ENCODE measurements at places on chromosomes 2 and 18.

GRCh38 chr18:59311631-59312030 lies 6.8 kb downstream of the CPLX4 start:
- no peak for DNase-seq

GRCh38 chr2:179218848-179219594 lies 45.6 kb downstream of the SESTD1 start:
- DNase-seq: peak; percentile 87

- DNase-seq: peak; percentile 72
These were observed 822 bp downstream of the UBE2E3 start for GRCh38 chr2:180980943-180981911.

DNA sequence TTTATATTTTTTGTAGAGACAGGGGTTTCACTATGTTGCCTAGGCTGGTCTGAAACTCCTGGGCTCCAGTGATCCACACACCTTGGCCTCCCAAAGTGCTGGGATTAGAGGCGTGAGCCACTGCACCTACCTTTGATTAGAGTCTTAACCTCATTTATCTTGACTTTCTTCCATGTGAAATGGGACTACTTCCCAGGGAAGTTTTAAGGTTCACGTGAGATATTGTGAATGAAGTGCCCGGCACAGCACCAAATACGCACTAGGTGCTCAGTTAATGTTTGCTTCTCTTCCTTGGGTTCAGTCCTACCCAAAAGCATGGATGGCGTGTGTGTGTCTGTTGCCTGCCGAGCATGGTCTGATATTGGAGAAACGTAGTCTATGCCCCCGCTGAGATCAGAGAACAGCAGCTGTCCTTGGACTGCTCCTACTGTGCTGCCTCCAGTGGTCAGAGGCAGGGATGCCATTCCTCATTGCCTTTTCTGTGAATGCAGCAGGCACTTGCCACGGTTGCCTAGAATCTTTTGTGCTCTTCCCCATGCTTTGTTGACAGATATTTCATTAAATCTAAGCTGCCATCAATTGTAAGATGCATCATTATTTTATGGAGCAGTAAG lies 12.3 kb upstream of the TFCP2L1 start:
- DNase-seq: peak; percentile 37

- no peak for DNase-seq
These were observed 162.1 kb downstream of the SETBP1 start for GRCh38 chr18:44842588-44843412.

- DNase-seq: no peak
These were observed 34.3 kb downstream of the PXDN start for GRCh38 chr2:1709946-1710560.

GRCh38 chr2:133416736-133417135 lies 151.5 kb downstream of the NCKAP5 start:
- no peak for DNase-seq

DNA sequence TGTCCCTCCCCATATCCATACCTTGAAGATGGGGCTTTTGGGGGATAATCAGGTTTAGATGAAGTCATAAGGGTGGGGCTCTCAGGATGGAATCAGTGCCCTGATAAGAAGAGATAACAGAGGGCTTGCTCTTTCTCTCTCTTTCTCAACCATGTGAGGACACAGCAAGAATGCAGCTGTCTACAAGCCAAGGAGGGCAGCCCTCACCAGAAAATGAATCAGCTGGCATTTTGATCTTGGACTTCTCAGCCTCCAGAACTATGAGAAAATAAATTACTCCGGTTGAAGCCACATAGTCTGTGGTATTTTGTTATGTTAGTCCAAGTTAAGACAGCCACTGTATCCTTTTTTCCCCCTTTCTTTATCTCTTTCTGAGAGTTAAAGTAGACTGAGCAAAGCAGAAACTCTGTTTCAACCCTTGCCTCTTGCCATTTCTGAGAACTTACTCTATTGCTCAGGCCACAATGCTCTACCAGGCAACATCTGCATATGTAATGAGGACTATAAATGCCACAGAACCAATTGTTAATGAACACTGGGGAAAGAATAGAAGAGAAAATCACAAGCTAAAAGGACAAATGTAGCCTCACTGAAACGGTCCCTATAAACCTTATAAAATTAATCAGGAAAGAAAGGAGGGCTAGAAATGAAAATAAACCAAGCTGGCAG lies 56.9 kb downstream of the SRBD1 start:
- peak; percentile 28 for DNase-seq

- DNase-seq: no peak
These were observed 68.5 kb upstream of the ZNF532 start for GRCh38 chr18:58796220-58796619.

- DNase-seq: no peak
These were observed 3.6 kb upstream of the RUFY4 start for GRCh38 chr2:218065239-218066006.

- DNase-seq: no peak
These were observed 23.5 kb upstream of the SKOR2 start for GRCh38 chr18:47274961-47275360.

DNA sequence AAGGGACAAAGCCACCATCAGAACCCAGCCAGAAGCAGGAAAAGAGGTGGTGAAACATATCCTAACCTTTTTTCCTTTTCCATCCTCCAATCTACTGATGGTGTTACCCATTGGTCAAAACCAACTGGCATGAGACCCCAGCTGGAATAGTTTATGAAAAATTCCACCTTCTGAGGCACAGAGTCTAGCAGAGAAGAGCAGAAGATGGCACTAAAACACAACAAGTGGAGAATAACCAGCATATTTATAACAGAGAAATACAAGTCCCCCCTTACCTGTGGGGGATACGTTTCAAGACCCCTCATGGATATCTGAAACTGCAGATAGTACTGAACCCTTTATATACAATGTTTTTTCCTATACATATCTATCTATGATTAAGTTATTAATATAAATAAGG lies 4.9 kb upstream of the INPP1 start:
- no peak for DNase-seq

DNA sequence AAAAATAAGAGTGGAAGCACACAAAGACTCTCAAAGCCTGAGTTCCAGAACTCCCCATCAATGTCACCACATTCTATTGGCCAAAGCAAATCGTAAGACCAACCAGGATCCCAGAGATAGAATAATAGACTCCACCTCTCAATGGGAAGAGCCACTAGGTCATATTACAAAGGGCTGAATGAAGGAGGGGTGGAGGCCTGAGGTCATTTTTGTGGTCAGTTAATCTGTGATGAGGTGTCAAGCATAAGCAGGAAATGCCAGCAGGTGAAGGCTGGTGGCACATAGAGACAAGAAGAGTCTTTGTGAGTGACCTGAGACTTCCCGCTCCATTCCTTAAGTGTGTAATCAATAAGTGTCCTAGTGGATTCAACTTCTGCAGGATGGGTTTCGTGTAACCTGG lies 144.3 kb downstream of the TFCP2L1 start:
- DNase-seq: no peak

GRCh38 chr2:132567682-132568081 lies 102.3 kb downstream of the LYPD1 start:
- DNase-seq: no peak

GRCh38 chr2:190896477-190896876 lies 15.9 kb downstream of the GLS start:
- peak; percentile 78 for DNase-seq

- no peak for DNase-seq
These were observed 100.1 kb downstream of the ZNF804A start for GRCh38 chr2:184698476-184698875.

GRCh38 chr18:51350081-51350480 lies 152.6 kb upstream of the MEX3C start:
- DNase-seq: no peak

- DNase-seq: no peak
These were observed 35.1 kb downstream of the TMEM18 start for GRCh38 chr2:641872-642815.

DNA sequence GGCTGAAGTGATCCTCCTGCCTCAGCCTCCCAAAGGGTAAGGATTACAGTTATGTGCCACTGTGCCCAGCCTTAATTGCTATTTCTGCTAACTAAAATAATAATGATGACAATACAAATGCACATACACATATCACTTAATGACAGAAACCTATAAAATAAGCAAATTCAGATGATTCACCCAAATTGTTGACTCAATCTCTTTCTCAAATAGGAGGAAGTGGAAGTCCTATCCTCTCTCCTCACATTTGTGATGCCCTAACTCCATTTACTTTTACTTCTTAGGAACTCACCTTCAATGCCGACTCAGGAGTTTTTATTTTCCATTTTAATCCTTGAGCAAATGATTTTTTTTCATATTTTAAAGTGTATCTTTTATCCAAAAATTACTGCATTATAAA lies 24.5 kb upstream of the RAPH1 start:
- DNase-seq: no peak

DNA sequence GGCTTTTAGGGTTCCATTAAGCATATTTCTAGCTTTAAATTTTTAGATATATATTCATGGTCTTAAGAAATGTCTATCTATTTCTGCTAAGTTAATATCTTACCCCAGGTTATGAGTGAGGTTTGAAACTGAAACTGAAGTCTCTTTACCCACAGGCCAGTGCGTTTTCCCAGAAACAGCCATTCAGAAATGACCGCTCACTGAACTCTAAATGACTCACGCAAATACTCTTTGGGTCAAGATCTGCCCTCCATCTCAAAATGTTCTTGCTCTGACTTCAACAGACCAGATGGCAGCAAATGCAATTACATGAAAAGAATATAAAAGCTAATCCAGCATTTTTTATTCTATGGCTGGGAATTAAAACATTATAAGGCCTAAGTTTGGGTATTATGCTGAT lies 315.2 kb downstream of the TDRD15 start:
- DNase-seq: peak; percentile 89

GRCh38 chr2:112665113-112665780 lies 19.5 kb downstream of the SLC20A1 start:
- peak; percentile 74 for DNase-seq

GRCh38 chr2:235638541-235639427 lies 144.9 kb downstream of the AGAP1 start:
- peak; percentile 22 for DNase-seq

DNA sequence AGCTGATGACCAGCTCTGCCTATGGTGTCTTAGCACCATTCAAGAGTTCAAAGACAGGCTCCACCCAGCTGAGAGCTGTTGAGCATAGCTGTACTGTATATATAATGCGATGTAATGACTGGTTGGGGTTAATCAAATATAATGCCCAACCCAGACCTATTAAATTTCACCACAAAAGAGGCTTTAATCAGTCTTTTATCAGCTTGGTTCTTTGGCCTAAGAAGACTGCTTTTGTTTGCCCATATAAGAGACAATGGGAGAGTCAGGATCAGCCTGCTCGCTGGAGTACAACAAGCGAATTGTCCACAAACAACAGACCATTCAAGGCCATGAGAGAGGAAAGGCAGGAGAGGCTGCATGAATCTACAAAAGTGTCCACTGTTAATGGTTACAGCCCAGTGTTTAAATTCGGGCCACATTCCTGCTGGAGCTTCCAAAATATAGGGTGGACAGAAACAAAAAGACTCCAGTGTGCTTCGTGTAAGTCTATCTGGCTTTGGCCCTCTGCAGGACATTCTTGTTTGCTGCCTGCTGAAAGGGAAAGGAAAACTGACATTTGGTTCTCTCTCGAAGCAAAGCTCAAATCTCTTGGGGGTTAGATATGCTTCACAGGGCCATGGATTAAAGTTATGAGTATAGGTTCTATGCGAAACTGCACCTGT lies 299.0 kb upstream of the FBXO11 start:
- peak; percentile 88 for DNase-seq

- no peak for DNase-seq
These were observed 349.0 kb upstream of the TNP1 start for GRCh38 chr2:217208867-217209266.

DNA sequence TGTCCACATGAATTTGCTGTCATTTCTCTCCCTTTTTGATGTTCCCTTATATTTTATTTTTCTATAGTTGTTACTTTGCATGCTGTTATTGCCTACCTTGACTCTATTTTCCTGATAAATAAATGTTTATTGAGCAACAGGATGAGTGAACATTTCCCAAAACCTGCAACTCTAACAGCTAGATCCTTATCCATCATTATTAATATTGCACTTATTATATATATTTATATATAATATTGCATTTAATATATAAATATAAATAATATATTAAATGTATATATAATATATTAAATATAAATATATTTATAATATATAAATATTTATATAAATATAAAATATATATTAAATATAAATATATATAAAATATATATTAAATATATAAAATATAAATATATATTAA lies 436.1 kb upstream of the MMADHC start:
- no peak for DNase-seq

DNA sequence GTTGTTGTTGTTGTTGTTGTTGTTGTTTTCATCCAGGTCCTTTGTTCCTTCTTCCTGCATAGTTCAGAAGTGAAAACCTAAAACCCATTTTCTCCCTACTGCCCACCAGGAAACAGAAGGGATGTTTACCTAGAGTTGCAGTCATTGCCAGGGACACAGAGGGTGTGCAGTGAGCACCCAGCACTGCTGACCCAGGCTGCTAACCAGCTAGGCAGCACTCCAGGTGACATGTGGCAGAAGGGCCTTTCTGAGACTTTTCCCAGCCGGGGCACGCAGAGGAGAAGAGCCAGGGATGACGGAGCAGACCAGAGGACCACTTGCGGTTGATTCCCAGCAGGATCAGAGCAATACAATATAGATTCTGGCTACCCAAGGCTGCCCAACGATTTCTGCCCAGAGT lies 286.3 kb downstream of the BCL11A start:
- DNase-seq: no peak

GRCh38 chr2:11352781-11353537 lies 8.5 kb upstream of the ROCK2 start:
- no peak for DNase-seq

DNA sequence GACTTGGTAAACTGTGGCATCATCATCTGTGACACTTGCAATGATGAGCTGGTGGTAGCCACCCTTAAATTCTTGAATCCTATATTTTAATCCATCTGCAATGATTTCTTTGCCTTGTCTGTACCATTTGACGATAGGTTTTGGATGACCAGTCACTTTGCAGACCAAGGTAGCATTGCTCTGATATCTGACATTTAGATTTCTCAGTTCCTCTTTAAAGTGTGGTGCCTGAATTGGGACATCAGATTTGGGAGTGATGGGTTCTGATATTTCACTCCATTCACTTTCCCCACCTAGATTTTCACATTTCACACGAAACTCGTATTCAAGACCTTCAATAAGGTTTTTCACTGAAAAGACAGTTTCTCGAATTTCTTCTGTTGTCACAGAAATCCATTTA lies 55.8 kb downstream of the PLEKHA3 start:
- DNase-seq: no peak

DNA sequence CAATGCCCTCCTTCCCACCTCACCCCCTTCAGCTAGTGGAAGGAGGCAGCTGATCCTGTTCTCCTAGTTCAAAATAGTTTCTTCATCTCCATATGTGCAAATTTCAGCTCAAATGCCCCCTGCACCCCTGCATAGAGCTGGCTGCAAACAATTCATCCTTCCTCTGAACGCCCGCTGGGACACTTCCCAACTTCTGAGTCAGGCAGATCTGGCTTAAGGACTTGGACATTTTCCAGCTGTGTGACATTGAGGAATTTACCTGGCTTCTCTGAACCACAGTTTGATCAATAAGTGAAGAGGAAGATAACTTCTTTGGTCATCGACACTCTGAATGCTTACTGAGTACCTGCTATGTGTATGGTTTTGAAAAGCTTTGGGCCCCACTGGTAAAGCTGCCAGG lies 23.5 kb downstream of the PTGR3 start:
- DNase-seq: no peak

- no peak for DNase-seq
These were observed 9.3 kb upstream of the EFHD1 start for GRCh38 chr2:232623768-232624765.

GRCh38 chr18:76432274-76432755 lies 62.7 kb downstream of the ZNF516 start:
- no peak for DNase-seq

Measured in OCI-M1 (cell line).